ENCODE measurements at places on chromosomes 4 and X.

GRCh38 chrX:480861-481417, 94.2 kb upstream of the PPP2R3B start:
- no peak for DNase-seq

DNA sequence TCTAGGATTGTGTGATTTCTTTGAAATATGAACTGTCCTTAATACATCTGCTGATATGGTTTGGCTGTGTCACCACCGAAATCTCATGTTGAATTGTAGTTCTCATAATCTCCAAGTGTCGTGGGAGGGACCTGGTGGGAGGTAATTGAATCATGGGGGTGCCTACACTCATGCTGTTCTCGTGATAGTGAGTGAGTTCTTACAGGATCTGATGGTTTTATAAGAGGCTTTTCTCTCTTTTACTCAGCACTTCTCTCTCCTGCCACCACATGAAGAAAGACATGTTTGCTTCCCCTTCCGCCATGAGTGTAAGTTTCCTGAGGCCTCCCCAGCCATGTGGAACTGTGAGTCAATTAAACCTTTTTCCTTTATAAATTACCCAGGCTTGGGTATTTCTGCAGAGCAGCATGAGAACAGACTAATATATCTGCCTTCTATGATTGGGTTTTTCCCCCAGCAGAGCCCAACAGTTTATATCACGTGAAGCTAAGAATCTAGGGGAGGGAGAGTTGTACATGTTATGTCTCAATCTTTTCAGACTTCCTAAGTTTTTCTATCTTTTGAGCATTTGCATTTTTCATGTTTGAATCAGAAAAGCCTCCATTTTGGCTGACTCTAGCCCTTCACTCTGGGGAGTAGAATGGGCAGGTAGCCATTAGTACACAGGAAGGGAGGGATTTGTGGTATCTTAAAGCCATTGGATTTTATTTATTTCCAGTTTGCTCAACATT, 58.9 kb downstream of the PLAC1 start:
- DNase-seq = peak; percentile 90

GRCh38 chr4:120317713-120318112, 251.1 kb upstream of the MAD2L1 start:
- DNase-seq = no peak

GRCh38 chr4:98377559-98377958, 116.4 kb downstream of the RAP1GDS1 start:
- peak; percentile 4 for DNase-seq

- peak; percentile 20 for DNase-seq
These were observed 11.7 kb upstream of the CLDN34 start for GRCh38 chrX:9955506-9955905.

GRCh38 chrX:2694914-2695267, 3.8 kb downstream of the CD99 start:
- DNase-seq = no peak

DNA sequence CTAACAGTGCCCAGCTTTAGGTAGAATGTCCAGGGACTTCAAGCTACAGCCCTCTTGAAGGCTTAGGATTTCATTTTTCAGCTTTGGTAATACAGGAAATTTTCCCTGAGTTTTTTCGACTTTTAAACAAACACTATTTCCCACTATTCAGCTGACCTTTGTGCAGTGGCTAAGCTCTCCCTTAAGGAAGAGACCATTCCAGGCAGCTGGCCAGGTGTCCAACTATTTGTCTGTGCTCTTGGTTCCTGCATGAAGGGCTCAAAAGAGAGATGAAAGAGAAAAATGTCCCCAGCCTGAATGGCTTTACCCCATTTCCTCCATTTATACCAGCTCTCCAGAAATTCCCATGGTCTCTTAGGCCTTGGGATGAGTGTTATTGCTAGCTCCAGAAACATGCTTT, 111.9 kb upstream of the KLF8 start:
- DNase-seq = no peak

DNA sequence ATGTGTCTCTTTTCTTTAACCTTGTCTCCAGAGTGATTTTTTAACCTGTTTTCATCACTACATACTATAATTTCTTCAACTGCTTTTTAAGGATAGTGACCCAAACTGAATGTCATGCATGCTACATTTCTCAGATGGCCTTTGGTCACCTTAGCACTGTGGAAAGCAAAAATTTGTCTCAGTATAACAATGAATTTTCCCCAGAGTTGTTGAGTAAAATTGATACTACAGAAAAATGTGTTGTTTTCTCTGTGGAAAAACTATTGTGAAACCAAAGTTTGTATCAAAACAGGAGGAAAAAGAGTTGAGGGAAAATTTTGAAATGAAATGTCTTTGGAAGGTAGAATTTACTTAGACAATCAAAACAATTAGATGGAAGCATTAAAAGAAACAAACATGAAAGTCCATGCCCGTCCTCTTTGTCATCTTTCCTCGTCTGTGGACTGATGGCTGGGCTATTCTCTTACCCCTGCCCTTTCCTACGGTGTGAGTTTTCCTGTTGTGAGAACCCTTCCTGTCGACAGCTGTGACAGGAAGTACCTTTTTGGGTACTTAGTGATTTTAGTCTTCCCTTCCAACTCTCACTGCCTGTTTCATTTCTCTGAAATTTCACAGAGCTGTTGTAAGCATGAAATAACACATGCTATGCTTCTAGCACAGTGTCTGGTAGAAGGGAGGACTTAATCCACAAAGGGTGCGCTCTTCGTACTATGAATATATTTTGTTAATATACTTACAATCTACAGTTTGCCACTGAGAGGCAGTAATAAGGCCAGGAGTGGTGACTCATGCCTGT, 50.8 kb downstream of the LRP2BP start:
- no peak for DNase-seq

DNA sequence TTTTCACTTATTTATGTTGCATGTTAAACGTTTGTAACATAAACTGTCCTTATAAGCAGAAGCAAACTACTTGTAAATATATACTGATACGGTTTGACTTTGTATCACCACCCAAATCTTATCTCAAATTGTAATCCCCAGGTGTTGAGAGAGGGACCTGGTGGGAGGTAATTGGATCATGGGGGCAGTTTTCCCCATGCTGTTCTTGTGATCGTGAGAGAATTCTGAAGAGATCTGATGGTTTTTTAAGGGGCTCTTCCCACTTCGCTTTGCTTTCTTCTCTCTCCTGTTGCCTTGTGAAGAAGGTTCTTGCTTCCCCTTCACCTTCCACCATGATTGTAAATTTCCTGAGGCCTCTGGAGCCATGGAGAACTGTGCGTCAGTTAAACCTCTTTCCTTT, 87.1 kb upstream of the MAPK10 start:
- DNase-seq = no peak

DNA sequence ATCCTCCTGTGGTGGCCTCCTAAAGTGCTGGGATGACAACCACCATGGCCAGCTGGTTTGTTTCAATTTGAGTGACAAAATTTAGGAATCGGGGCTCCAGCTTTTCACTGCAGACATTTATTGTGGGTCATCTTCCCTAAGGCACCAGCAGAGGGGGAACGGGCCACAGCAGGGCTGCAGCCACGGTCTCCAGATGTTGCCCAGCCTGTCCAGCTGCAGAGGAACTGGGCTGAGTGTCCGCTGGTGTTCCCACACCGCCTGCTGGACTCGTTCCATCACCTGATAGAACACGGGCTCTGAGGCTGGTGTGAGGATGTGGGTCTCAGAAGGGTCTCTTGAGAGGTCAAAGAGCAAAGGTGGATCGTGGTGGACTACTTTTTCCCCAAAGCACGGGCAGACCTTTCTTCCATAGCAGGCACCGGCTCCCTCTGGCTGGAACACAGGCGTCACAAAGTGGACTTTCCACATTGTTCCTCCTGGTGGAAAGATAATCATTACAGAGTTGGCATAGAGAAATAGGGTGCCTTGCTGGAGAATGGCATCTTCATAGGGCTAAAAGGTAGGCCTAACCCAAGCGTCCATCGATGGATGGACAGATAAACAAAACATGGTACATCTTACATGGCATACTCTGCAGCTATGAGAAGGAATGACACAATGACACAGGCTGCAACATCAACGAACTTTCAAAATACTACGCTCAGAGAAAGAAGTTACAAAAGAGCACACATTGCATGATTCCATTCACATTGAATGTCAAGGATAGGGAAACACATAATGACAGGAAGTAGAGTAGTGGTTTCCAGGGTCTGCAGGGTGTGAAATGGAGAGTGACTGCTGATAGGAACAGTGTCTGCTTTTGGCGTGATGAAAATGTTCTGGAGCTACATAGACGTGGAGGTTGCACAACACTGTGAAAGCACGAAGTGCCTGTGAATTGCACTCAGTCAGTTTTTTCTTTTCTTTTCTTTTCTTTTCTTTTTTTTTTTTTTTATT, 5.9 kb upstream of the ARSD start:
- no peak for DNase-seq

- DNase-seq = no peak
These were observed 12.2 kb upstream of the ASMTL start for GRCh38 chrX:1464971-1465285.

DNA sequence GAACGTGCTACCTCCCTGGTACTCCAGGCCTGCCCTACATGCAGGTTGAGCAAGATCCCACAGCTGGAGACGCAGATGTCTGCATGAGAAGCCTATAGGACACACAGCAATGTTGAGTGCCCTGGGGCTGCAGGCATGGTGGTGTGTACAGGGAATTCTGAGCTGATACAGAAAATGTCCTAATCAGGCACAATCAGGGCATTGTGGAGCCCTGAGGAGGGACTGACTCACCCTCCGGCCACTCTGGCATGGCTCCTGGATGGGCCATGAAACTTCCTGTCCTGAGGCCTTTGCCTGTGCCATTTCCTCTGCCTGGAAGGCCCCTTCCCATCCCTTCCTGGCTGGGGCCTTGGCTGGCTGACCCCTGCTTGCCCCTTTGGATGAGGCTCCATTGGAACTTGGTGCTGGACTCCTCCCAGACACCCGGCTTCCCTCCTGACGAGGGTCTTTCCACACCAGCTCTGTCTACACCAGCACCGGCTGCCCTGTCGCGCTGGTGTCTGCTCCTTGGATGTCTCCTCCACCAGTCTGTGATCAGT, 16.7 kb upstream of the AFAP1 start:
- DNase-seq = no peak

DNA sequence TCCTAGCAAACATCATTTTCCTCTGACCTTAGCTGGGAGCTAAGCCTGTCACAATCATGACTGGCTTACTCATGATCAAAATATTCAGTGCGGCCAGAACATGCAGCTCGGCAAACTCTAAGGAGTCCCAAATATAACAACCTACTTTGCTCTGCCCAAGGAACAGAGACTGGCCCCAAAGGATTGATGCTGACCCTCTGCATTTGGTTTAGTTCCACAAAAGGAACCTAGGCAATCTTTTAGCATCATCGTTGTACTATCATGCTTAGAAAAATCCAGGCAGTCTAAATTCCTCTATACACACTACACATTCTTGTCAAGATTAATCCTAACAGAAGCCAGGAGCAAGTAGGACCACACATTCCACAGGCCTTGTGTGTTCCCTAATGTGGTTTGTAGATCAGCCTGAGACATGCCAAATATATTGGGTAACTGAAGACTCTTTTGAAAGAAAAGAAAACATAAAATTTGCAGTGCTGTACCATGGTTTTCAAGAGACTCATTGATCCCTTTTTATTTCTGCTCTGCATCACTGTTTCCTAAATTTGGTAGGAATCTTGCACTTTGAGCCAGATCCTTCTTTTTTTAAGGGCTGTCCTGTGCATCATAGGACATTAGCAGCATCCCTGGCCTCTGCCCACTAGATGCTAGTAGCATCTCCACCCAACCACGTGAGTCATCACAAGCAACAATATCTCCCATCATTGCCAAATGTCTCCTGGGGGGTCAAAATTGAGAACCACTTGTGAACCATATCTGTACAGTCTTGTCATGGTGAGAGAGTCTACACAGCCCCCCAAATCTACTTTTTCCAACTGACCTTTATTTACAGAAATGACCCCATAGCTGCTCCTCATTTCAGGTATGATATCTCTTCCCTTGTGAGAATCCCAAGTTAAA, 17.6 kb upstream of the CC2D2A start:
- DNase-seq = peak; percentile 95

DNA sequence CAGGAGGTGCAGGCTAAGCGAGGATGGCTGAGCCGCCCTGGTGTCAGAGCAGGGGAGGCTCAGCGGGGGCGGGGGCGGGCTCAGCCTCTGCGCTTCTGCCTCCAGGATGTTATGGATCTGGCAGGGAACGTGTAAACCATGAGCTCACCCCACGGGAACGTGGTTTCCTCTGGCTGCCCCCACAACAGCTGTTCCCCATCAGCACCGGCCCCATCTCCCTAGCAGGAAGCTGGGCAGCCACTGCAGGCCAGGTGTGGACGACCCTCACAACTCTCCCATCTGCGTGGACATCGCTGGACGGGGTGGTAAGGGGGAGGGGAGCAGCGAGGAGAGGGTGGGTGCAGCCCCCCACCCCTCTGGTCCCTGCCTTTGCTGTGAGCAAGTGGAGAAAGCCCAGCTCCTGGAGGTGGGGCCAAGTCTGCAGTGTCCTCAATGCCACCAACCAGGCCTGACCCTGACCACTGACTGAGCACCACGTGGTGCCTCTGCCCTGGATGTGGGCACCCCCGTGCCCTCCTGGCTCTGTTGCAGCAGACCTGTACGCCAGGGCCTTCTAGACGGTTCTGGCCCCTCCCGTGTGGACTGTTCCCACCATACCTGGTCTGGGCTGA, 28.1 kb upstream of the SPON2 start:
- peak; percentile 73 for DNase-seq

Data from fibroblast of skin of left quadriceps (primary cell).